ENCODE measurements at places on chromosomes 7 and 10.

- peak; percentile 86 for DNase-seq
Measured at GRCh38 chr10:25934621-25935139, 651 bp downstream of the MYO3A start.

DNA sequence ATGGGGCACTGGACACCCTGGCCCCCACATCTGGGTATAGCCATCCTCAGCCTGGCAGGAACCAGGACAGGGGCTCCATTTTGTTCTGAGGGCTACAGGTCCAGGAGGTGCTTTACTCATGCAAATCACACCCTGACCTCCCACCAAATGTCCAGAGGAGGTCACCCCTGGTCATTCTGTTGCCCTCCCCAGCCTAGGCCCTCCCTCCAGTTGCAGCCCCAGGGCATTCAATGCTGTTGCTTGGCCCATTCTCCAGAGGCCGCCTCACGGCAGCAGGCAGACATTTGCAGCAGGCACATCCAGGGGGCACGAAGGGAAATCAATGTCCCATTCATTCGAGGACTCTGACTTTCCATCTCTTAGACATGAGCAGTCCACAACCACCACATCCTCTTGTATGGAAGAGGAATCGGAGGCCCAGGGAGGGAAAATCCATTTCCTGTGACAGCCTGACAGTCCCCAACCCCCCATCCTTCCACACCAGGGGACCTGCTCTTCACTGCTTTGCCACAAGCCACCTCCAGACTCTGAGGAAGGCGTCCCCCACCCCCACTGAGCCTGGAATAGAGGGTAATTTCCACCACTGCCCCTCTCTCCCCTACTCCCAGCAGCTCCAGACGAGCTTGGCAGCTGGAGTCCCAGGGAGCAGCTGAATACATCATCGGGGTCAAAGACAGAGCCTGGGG, 76.2 kb upstream of the UNC5B start:
- DNase-seq = peak; percentile 57

GRCh38 chr7:112411186-112411795, 39.0 kb upstream of the IFRD1 start:
- no peak for DNase-seq

- DNase-seq = no peak
Measured at GRCh38 chr10:68594405-68594804, 34.3 kb downstream of the TET1 start.

DNA sequence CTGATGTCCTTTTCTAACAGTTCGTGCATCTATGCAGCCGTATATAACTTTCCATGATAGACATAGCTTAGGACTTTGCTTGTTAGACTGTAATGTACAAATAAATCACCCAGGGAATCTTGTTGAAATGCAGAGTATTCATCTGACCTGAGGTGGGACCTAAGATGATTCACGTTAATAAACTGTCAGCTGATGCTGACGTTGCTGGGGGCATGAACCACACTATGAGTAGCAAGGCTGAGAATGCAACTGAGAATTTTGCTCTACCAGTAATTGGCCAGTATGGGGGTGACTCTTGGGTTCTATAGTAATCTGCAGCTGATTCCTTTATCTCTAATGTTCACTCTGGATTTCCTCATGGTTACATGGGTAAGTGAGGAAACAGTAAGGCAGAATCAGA, 130.1 kb upstream of the MALRD1 start:
- DNase-seq = no peak

DNA sequence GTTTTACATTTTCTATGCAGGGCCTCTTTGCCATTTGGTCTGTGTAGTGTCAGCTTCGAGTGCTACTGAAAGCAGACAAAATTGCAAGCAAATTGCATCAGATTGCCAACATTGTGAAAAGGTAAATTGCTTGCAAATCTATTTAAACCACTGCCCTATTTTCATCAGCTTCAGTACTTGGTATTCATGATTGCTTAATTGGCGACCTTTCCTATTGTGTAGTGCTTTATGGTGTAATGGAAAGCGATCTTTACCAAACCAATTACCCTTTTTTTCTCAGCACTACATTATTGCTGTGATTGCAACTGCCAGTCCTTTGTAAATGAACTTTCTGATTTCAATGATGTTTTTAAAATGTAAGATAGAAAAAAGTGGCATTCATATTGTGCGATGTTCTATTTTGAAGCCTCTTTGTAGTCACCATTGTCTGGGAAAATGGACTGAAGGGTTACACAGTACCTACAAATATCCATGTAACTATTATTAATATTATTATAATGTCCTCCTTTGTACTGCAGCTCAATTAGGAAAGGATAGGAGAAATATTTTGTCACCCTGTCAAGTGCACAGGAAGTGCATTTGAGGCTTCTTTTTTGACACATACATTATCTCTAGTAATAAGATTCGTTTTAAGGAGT, 177.7 kb upstream of the SP8 start:
- DNase-seq = peak; percentile 42

DNA sequence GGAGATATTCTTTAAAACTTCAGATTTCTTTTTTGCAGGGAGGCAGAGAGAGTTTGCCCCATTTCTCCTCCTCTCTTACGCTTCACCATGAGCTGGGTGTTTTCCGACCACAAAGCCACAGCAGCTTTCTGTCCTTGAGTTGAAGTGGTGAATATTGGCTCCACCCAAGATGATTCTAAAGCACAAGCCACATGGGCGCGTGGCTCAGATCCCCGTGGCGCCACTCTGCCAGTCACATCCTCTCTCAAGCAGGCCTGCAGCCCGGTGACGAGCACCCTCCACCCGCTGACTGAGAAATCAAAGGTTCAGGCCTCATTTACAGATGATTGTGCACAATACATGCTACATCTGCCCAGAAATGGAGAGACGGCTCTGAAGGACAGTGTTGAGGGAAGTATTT, 27.6 kb upstream of the RNF32 start:
- DNase-seq = no peak

DNA sequence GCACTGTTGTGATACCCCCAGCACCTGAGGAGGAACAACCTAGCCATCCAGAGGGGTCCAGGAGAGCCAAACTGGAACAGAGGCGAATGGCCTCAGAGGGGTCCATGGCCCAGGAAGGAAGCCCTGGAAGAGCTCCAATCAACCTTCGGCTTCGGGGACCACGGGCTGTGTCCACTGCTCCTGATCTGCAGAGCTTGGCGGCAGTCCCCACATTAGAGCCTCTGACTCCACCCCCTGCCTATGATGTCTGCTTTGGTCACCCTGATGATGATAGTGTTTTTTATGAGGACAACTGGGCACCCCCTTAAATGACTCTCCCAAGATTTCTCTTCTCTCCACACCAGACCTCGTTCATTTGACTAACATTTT, 1.6 kb upstream of the CASP2 start:
- no peak for DNase-seq

GRCh38 chr10:76086761-76087639, 655.6 kb downstream of the LRMDA start:
- DNase-seq = no peak

- DNase-seq = no peak
Measured at GRCh38 chr7:25803117-25803887, 348.7 kb upstream of the NFE2L3 start.

DNA sequence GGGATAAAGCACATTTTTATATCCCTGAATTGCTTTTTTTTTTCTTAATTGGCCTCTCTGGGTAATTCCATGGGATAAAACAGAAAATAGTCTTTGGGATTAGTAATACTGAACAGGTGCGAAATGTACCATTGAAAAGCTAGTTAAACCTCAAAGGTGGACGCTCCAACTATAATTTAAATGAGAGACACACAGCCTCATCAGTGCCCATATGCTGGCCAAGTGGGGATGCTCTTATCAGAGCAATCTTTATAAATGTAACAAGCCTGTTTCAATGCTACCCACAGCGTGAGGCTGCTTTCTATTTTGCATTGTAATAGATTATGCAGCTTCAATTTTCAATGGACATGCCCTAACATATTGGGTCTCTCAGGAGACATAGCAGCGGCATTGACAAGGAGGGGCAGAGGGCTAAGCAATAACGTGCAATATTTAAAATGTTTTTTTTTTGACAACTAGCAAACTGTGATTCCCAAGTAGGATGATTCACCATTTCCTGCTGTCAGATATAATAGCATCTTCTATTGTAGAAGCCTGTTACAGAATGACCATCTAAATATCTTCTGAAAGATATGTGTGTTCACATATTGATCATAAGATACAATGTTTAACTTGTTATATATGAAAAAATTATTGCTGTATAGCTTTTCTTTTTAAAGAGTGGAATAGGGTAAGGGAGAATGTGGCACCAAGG, 91.3 kb upstream of the BET1 start:
- DNase-seq = no peak

- DNase-seq = no peak
Measured at GRCh38 chr10:17850501-17850900, 41.4 kb downstream of the MRC1 start.

DNA sequence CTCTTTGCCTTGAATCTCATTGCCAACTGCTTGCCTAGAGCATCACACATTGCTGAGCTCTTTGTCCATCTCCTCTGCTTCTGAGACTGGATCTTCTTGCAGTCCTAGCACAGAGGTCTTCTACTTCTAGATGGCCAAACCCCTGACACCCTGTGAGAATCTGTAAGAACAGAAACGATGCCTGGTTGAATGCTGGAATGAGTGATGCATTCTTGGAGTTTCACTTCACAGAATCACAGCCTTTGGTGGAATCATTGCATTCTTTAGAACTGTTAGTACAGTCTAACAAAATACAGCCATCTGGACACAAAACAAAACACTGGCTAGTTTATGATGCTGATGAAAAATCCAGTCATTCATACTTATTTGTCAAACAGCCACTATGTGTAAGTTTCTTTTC, 141.7 kb upstream of the ITGB1 start:
- DNase-seq = no peak
